M059J (cell line): ENCODE measurements at places on chromosomes 7 and 10. TPM values are rescaled to one million over a fixed set of nuclear protein-coding genes. Genes with fewer than 3 reads are reported as not detected.

Gene HYAL4
- total RNA-seq: not detected in 2 replicates

Gene GRM3
- not detected in 2 replicates for total RNA-seq

GRCh38 chr7:137329411-137329810 lies 14.1 kb downstream of the PTN start:
- DNase-seq: peak; percentile 16

GRCh38 chr10:77673101-77673500 lies 35.5 kb upstream of the KCNMA1 start:
- peak; percentile 87 for DNase-seq

- DNase-seq: peak; percentile 95
Observed at GRCh38 chr7:22572292-22572691, 72.3 kb upstream of the STEAP1B start.

Gene TMEM139
- total RNA-seq: 0.07 TPM in 1 of 2 replicates, not detected in the other

GRCh38 chr7:44093102-44093641 lies 10.8 kb upstream of the POLM start:
- no peak for DNase-seq

Gene TWIST1
- 15.0 and 24.0 TPM in 2 replicates for total RNA-seq

- DNase-seq: no peak
Observed at GRCh38 chr10:91024541-91024940, 103.7 kb upstream of the ANKRD1 start.

DNA sequence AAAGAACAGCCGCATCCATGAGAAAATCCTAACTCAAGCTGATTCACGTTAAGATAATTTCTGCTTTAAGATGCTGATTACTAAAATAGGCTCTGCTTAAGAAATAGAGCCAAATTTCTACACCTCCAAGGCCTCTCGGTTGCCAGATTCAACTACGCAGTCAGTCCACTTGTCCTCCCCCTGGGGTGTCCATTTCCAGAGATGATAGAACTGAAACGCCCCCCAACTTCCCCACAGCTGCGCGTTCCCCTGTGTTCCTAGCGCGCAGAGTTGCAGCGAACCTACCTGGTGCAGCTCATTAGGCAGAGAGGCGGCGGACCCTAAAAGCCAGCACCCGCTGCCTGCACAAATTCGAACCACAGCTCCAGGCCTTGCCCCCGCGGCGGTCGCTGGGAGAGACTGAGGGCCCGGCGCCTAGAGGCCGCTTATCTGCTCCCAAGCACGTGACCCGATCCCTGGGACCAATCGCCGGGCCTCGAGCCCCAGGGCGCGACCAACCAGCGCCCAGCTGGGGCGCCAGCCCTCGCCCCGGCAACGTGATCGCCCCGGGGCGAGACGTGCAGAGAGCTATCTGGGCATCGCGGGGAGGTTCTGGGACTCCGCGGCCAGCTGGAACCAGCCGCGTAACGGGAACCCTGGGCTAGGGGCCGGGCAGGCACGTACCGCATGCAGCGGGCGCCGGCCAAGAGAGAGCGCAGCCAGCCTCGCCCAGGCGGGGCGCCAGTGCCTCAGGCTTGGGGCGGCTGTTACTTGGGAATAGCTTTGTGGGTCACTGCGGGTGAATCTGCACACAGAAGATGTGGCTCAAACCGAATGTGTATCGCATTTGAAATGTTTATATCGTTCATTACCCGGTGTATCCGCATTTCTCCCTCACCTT lies at the start of gene PPP1R3C:
TSS of gene PPP1R3C (minus strand) at position 401 of the 880 bp plus-strand sequence. CDS start at position 299, 102 bp downstream.
- DNase-seq: peak; percentile 98

- no peak for DNase-seq
Observed at GRCh38 chr7:26441002-26441521, 149.4 kb downstream of the SNX10 start.

Gene UFSP1
- 0.91 and 1.3 TPM in 2 replicates for total RNA-seq

- no peak for DNase-seq
Observed at GRCh38 chr10:80465839-80466590, 11.9 kb downstream of the TSPAN14 start.

Gene OGA
- 48.4 and 66.4 TPM in 2 replicates for total RNA-seq

Gene INA
- total RNA-seq: not detected in 2 replicates

GRCh38 chr10:64191286-64191685 lies 670.1 kb downstream of the REEP3 start:
- DNase-seq: no peak

DNA sequence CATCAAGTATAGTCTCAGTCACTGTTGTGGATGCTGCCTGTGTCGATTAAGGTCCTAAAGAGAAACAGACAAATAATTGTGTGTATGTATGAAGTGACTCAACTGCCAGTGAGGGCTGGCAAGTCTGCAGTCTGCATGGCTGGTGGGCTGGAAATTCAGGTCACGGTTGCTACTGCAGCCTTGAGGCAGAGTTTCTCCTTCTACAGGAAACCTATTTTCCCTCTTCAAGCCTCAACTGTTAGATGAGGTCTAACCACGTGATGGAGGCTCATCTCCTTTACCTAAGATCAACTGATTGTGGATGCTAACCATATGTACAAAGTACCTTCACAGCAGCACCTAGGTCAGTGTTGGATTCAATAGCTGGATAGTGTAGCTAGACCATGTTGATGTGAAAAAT lies 29.9 kb downstream of the MBL2 start:
- DNase-seq: no peak

GRCh38 chr10:3472287-3473051 lies 299.9 kb upstream of the PITRM1 start:
- peak; percentile 73 for DNase-seq

GRCh38 chr10:8331896-8332729 lies 277.6 kb downstream of the GATA3 start:
- DNase-seq: peak; percentile 89

GRCh38 chr10:101354328-101355071 lies 535 bp downstream of the BTRC start:
- peak; percentile 57 for DNase-seq

- peak; percentile 55 for DNase-seq
Observed at GRCh38 chr7:55019691-55020465, 1.1 kb downstream of the EGFR start.

Gene PUS7
- total RNA-seq: 17.1 and 19.1 TPM in 2 replicates
